ENCODE measurements at places on chromosomes 6 and 20.

DNA sequence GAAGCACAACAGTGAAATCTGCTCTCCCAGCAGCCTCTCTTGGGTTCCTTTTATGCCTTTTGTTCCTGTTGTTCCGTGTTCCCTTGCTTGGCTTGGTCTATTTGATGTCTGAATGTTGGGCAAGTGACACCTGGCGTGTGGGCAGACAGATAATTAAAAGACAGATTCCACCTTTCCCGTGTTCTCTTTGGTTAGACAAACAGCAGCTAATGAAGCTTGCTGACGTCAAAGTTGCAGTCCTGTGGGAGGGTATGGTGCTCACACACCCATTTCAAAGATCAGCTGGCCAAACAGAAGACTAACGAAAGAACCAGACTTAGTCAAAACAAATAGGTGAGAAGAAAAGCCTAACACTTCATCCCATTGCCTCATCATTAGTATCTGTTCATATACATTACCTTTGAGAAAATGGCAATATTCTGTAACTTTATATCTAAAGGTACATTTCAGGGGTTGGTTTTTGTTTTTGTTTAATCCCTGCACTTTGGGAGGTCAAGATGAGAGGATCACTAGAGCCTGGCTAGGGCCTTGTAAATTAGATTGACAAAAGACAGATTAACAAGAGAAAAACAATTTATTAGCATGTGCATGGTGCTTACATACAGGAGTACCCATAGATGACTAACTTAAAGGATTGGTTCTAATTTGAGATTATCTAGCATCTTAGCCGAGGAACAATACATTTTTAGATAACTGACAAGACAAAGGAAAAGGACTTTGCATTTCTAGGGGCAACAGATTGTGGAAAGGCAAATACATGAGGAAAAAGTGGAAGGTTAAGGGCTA lies 48.9 kb upstream of the TNFRSF21 start:
- no peak for DNase-seq

- no peak for DNase-seq
Observed at GRCh38 chr6:111806165-111806547, 67.1 kb downstream of the FYN start.

GRCh38 chr6:31958412-31958740 lies 395 bp downstream of the NELFE start:
- DNase-seq = no peak

GRCh38 chr6:107361753-107362604 lies 97.4 kb downstream of the PDSS2 start:
- DNase-seq = no peak

DNA sequence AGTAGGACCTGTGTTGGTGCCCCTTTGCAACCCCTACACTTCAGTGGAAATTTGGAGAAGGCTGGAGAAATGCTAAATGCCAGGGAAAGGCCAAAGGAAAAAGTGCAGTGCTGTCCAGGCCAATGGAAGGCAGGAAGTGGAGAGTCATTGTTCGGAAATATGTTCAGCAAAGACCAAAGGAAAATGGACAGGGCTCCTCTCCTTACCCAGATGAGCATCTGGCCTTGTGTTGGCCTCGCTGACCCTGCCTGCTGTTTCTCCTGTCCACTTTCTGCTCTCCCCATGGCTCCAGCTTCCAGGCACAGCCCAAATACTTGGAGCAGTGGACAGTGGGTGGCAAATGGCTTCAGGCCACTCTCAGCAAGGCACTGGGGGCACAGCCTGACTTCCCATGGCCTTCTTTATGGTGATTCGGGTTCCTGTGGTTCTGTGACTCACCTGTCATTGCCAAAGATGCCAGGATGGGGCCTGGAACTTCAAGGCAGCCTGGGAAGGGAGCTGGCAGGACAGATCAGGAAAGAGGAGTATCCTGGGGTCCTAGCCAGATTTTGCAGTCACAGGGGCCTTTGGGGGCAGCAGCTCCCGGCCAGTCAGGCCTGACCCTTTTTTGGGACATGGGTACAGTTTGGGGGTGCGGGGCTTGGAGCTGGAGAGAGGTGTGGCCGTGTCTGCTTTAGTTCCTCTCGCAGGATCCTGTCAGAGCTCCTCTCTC lies 190.9 kb upstream of the SLC24A3 start:
- no peak for DNase-seq

- no peak for DNase-seq
Observed at GRCh38 chr6:76072562-76072961, at the start of gene IMPG1. Gene IMPG1, minus strand, starts transcription at chr6:76072662. Its CDS starts 174 bp downstream, at chr6:76072488.

GRCh38 chr6:107132330-107132954 lies 17.1 kb upstream of the BEND3 start:
- DNase-seq = no peak

DNA sequence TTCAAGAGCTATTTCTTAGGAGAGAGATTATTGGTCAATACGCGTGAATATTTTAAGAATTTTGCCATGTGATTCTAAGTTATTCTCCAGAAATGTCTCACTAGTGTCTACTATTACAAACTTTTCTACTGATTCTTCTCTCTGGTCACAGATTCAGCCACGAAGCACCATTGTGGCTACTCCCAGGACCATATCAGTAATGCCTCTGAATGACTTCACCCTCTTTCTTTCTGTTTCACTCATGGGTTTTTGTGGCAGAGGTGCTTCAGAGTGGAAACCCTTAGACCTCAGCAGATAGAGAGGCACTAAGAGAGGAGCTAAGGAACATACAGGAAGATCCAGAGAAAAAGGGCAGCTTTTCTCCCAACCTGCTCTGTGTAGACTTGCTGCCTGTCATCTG lies 211.3 kb downstream of the CBLN4 start:
- DNase-seq = no peak

GRCh38 chr6:21840428-21840827 lies 246.9 kb downstream of the SOX4 start:
- DNase-seq = no peak

- peak; percentile 43 for DNase-seq
Observed at GRCh38 chr6:105431226-105431625, 28.3 kb upstream of the PREP start.

GRCh38 chr6:127266892-127267645 lies 405 bp downstream of the RNF146 start:
- DNase-seq = no peak

GRCh38 chr20:44911264-44911921 lies 1.5 kb downstream of the PABPC1L start:
- peak; percentile 3 for DNase-seq

GRCh38 chr20:19427480-19427879 lies 215.0 kb downstream of the SLC24A3 start:
- no peak for DNase-seq

GRCh38 chr6:26571592-26572296 lies 25.0 kb upstream of the ABT1 start:
- DNase-seq = peak; percentile 82

GRCh38 chr6:139711804-139712585 lies 337.5 kb upstream of the CITED2 start:
- DNase-seq = no peak

- no peak for DNase-seq
Observed at GRCh38 chr20:58175836-58176235, 52.6 kb downstream of the ANKRD60 start.

- no peak for DNase-seq
Observed at GRCh38 chr20:58464838-58465237, 50.4 kb downstream of the APCDD1L start.

- DNase-seq = no peak
Observed at GRCh38 chr6:119037941-119038623, 40.4 kb downstream of the FAM184A start.

- no peak for DNase-seq
Observed at GRCh38 chr20:56616716-56617115, 12.4 kb upstream of the TFAP2C start.

- no peak for DNase-seq
Observed at GRCh38 chr6:107122748-107123147, 7.4 kb upstream of the BEND3 start.

- no peak for DNase-seq
Observed at GRCh38 chr6:85678026-85678601, 35.4 kb upstream of the SYNCRIP start.

GRCh38 chr6:142679907-142680700 lies 264.9 kb downstream of the HIVEP2 start:
- no peak for DNase-seq

- DNase-seq = no peak
Observed at GRCh38 chr6:129451187-129451586, 258.8 kb downstream of the ARHGAP18 start.
